ENCODE measurements at places on chromosomes 16 and 17.
A peak's percentile ranks its signal among the peaks of the same experiment; 100 is the strongest.

DNA sequence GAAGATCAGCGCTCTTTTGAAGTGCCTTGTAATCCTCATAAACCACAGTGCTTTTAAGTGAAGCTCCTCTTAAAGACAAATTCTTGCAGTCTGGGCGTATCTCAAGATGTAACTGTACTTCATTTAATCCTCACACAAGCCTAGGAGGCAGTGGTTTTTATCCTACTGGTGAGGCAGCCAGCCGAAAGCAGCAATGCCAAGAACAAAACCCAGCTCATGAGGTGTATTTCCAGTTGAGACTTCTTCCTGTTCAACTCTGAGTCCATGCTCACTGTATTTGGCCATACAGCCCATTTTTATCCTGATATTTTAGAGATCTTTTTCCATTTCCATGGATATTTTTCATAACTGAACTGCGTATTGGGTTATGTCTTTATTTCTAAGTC is 13.7 kb downstream of the CTRB2 start:
- DNase-seq = no peak

- DNase-seq = no peak
These were observed 2.4 kb downstream of the USP6 start for GRCh38 chr17:5118219-5118618.

DNA sequence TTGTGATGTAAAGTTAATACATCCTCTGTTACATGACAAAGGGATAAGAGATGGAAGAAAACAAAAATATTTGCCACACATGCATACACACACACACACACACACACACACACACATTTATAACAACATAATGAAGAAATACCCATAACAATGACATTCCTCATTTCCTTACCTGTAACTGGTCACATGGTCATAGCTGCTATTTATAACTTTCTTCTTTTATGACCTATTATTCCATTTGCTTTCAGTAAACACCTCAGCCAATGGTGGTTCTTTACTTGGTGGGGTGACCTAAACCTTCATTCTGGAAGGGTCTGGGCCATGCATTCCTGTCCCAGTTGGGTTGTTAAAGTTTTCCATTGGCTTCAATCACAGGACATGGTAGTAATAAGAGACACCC is 5.3 kb downstream of the MT2A start:
- DNase-seq = no peak

- DNase-seq = no peak
These were observed 5.5 kb downstream of the SLC43A2 start for GRCh38 chr17:1623057-1623630.

DNA sequence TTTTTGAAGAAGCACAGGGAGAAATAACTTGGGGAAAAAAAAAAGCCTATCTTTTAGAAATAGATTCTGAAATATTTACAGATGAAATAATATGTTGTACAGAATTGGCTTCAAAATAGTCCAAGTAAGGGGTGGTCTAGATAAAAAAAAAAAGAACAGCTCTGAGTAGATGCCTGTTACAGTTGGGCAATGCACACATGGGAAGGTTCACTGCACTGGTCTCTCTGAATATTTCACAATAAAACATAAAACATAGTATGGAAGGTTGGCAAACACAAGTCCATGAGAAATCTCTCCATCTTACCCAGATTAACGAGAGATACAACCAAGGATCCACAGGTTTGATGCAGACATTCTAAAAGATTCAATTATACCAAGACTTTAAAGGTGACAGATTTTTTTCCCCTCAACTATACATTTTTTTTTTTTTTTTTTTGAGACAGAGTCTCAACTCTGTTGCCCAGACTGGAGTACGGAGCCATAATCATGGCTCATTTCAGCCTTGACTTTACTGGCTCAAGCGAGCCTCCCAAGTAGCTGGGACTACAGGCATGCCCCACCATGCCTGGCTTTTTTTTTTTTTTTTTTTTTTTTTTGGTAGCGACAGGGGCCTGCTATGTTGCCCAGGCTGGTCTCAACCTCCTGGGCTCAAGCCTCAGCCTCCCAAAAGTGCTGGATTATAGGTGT is 58.0 kb downstream of the KANSL1 start:
- DNase-seq = no peak

- no peak for DNase-seq
These were observed 1.3 kb upstream of the ADGRG5 start for GRCh38 chr16:57540906-57541753.

- DNase-seq = no peak
These were observed 16.8 kb downstream of the PRPSAP1 start for GRCh38 chr17:76336756-76337412.

GRCh38 chr17:42210046-42210445 is 15.8 kb upstream of the GHDC start:
- DNase-seq = no peak

DNA sequence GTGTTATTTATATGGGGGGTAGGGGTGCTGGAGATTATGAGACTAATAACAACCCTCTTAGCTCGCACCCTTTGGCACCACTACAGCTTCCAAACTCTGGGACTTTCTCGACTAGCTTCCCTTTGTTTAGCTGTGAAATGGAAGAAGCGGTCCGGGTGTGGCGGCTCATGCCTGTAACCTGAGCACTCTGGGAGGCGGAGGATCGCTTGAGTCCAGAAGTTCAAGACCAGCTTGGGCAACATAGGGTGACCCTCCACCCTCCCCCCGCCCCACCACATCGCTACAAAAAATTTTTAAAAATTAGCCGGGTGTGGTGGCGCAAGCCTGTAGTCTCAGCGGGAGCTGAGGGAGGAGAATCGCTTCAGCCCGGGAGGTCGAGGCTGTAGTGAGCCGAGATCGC is 814 bp upstream of the CDH3 start:
- no peak for DNase-seq

- no peak for DNase-seq
These were observed 20.2 kb downstream of the SLC16A3 start for GRCh38 chr17:82248815-82249674.

DNA sequence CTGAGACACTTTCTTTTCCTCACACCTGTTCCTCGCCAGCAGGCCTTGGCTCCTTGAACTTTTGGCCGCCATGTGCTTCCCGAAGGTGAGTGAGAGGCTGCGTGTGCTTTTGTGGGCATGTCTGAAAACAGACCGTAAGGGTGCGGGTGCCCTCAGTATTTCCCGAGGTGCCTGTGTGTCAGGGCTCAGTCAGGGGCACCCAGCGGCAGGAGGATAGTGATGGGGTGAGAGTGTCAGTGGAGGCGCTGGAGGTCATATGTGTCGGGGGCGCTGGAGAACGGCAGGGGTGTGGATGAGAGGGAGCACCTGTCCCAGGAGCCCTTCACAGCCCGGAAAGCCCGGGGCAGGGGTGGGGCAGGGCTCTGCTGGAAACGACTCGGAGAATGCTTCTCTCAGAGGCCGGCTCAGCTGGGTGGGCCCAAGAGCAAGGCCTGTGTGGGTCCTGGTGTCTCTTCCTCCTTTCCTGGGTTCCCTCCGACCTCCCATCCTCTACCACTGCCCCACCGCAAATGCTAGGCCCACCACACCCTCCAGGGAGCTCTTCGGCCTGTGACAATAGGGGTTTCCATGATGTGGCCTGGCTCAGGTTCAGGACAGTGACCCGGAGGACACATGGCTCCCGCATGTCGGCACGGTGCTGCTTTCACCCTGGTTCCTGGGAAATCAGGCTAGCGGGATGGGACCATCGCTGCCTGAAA is 451 bp downstream of the IL32 start:
- DNase-seq = no peak

DNA sequence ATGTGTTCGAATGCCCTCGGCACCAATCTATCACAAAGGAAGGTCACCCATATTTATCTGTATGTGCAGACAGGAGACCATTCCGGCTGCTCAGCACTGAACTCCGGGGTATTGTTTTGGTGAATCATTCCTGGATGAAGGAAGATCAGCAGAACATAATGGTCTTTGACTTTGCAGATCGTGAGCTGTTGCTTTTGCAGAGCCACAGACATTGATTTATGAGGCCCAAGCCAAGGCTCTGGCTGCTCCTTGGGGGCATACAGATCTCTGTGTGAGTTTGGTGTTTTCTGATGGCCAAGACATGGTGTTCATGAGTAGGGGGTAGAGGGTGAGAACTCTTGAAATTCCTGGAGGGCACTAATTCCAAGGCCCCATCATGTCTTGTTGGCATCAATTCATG is 458.8 kb upstream of the HSBP1 start:
- no peak for DNase-seq

GRCh38 chr17:4407851-4408250 is 25.9 kb upstream of the SPNS3 start:
- DNase-seq = no peak

GRCh38 chr16:70253291-70254106 is 1.8 kb upstream of the EXOSC6 start:
- DNase-seq = no peak

DNA sequence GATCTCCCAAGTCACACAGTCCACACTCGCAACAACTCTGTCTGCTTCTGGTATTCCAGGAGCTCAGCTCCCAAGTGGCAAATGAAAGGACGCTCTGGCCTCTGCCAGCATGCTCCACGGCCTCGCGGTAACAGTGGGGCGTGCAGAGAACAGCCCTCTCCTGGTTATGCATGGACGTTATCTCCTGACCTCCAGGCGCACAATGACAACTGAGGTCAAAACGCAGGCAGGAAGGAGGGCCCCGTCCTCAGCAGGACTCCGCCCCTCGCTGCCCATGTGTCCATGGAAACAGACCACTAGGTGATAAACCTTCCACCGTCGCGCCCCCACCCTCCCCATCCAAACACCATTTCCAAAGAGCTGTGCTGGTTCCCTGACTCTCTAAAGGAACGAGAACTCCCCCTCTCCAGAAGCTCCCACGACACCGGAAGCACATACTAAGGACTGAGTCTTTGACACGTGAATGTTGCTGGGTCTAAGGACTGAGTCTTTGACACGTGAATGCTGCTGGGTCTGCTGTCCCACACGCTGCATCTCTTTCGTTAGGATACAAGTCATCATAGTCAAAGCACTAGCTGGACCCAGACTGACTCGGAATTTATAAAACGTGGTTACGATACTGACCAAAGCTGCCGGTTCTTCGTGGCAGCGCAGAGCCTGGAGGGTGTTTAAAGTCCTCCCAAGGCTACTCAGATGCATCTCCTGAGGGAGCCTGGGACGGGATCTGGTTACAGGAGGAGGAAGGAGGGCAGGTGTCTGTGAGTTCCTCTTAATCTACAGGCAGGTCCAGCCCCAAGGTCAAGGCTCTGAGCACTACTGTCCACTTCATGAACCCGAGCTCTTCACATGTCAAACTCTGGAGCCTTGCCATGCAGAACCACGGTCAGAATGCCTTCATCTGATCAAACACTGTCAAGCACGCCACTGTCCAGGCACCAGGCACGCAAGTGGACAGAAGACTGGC is 43.9 kb downstream of the KLHDC4 start:
- DNase-seq = no peak

GRCh38 chr17:58312021-58312630 is 16.5 kb downstream of the TSPOAP1 start:
- DNase-seq = no peak

DNA sequence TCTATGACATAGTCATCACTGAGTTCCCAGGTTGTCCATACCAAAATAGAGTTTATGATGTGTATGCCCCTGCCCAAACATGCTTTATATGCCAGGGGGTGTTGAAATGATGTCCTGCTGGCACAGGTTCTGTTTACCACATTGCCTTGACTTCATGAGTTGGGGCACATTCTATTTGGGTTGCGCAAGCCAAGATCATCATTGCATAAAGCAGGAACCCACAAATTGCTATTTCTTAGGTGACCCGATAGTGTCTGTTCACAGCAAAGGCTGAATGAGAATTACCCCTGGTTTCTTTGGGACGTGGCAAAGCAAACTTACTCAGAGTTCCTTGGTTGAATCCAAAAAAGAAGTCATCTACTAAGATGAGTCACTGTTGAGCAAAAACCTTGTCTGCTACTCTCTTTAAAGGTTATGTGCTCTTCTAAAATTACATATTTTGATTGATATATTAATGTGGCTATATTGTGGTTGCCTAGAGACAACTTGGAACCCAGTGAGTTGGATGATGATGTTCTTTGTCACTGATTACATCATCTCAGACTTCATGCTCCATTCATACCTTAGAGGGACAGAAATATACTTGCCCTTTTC is 912.6 kb upstream of the SOX9 start:
- no peak for DNase-seq

DNA sequence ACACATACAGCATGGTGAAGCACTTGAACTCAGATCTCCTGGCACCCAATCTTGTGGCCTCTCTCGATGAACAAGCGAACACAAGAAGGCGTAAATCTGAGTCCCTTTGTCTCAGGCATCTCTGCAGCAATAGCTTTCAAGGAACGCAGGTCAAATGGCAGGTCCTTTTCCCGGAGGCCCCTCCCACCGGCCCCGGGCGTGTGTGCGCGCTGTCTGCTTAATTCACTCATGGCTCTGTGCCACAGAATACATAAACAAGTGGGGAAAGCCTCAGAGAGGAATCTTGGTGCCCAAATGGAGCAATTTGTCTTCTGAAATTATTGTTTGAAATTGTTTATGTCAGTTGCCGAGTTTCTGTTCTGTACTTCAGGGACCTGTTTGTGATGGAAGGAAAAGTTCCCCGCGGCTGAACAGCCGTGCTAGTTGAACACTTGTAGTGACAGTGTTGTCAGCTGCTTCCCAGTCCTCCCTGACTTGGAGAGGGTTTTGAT is 14.8 kb downstream of the MYOCD start:
- no peak for DNase-seq

- peak; percentile 77 for DNase-seq
These were observed 14.0 kb upstream of the BAIAP2 start for GRCh38 chr17:81020767-81021497.
